ENCODE measurements at places on chromosomes 3 and 15.
A peak's percentile ranks its signal among the peaks of the same experiment; 100 is the strongest.

DNA sequence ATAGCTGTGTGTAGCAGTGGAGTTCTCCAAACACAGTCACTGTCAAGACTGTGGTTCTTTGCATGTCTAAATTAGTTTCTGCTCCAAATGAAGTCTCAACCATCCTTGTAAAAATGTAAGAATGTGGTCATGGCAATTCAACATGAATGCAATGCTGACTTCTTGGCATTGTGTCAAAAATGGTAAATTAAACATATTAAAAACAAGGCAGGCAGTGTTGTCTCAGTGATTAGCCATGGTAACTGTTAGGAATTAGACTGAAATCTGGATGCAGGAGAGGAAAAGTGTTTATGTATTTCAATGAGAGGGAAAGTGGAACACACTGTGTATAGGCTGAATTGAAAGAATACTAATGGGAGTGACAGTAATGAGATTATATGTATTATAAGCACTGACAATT is 597.2 kb downstream of the EDEM1 start:
- DNase-seq: peak; percentile 14

DNA sequence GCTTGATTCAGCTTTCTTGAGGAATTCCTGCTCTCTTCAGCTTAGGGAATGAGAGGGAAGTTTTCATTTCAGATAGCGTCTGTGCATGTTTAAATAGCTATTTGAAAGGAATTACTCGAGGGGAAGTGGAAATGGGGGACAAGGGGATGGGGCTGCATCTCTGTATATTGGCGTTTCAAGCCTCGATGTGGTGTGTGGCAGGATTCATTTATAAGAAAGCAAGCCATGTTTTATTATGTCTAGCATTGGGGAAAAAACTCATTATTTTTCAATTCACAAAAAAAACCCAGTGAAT is 1.0 kb downstream of the ATP2C1 start:
- peak; percentile 45 for DNase-seq

- no peak for DNase-seq
These were observed 39.3 kb upstream of the UTS2B start for GRCh38 chr3:191369616-191370010.

- no peak for DNase-seq
These were observed 11.1 kb upstream of the TPRG1 start for GRCh38 chr3:189160519-189161309.

DNA sequence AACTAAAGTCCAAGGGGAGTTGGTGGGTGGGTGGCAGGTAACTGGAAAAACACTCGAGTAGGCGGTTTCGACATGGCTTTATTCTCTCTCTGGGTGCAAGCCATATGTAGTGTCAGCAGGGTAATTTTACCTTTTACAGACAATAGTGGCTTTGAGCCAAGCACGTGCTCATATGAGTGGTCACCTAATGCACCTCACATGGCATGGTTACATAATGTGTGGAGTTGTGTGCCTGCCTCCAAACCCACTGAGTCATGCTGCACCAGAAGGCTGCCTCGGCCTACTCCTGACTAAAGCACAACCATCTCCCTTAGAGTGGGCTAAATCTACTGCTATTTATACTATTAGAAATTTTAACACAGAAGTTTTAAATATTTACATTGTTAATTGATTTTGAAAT is 16.5 kb downstream of the CCRL2 start:
- no peak for DNase-seq

DNA sequence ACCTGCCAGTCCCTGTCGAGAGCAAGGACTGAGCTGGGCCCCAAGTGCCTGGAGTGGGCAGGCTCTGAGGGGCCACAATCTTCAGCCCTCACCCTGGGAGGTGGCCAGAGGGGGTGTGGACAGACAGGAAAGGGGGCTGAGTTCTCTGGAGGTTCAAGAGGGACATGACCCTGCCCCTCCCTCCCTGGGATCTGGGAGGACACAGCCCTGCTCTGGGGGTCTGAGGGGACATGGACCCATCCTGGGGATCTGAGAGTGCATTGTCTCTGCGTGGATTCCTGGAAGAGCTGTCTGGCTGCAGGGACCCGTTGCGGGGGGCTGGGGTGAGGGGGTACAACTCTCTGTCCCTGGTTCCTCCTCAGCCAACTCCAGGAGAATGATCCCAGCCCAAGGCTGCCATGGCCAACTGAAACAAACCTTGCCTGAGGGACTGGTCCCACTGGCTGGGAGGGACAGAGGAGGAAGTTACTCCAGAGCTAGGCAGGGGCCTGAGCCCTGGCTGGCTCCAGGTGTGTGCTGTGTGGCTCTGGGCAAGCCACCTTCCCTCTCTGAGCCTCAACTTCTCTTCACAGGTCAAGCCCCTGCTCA is 29.0 kb downstream of the PTH1R start:
- no peak for DNase-seq

DNA sequence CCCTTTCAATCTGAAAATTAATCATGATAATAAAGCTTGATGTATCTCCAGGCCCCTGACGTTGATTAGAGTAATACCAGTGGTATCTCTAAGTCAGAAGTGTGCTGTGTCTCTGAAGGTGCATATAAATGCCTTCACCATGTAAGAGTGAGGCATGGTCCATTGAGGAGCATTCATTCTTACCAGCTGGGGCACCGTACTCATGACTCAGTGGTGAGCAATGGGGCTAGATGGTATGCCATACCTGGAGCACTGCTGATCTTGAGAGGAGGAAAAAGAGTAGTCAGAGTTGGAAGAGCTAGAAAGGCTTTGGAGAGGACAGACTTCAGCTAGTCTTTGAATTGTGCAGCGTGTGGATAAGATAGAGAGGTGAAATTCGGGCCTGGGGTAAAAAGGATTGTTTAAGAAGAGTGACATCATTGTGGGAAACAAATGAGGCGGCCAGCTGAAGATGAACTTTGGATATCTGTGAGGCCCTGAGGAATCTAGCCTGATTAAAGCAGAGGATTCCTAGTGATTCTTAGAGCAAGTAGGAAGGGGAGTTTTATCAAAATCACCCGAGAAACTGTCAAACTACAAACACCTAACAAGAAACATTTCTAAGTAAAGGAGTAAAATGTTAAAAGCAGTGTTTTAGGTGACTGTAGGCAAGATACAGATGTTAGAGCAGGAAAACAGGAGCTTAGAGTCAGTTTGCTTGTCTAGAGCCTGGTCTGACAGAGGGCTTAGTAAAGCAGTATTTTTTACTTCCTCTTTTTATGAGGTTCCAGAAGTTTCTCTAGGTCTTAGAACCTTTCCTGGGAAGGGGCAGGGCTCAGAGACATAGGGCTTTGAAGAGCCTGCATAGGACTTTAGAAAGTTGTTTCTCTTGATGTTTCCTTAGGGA is 13.6 kb downstream of the TMOD3 start:
- peak; percentile 25 for DNase-seq

- no peak for DNase-seq
These were observed 154.1 kb upstream of the CBLB start for GRCh38 chr3:106022913-106023312.

GRCh38 chr3:57948781-57949242 is 59.4 kb upstream of the FLNB start:
- DNase-seq: no peak

- no peak for DNase-seq
These were observed 1.4 kb downstream of the POLG start for GRCh38 chr15:89333011-89333860.

DNA sequence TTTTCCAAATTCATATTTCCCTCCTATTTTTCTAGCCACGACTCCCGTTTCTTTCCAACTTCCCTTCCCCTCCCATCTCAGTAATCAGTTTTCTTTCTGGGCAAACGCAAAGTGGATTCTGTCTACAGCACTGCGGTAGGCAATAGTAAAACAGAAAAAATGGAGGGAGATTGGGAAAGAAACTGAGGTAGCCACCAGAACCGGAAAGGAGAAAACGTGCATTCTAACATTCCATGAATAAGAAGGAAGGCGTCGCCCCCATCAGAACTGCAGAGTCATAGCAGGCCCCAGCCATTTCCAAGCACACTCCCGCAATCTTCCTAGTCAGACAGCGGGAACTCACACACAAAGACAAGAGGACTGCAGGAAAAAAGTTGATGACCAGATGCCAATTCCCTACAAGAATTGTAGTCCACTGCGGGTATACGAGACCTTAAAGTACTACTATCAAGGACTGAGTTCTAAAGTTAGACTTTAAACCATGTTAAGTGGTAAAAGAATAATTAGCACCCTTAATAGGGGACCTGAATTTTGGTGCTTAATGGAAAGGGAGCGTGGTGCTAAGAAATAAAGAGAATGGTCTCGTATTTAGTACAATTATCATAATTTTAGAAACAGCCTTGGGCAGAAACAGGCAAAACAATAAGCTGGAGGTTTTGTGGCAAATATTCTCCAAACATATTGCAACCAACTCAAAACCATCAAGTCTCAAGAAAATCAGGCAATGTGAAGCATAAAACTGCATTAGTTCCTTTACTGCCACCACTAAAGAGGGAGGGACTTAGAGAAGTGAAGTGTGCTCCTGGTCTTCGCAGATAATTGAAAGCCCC is 1.4 kb downstream of the PFN2 start:
- peak; percentile 88 for DNase-seq

GRCh38 chr3:134330883-134331810 is 43.1 kb downstream of the AMOTL2 start:
- DNase-seq: peak; percentile 96

DNA sequence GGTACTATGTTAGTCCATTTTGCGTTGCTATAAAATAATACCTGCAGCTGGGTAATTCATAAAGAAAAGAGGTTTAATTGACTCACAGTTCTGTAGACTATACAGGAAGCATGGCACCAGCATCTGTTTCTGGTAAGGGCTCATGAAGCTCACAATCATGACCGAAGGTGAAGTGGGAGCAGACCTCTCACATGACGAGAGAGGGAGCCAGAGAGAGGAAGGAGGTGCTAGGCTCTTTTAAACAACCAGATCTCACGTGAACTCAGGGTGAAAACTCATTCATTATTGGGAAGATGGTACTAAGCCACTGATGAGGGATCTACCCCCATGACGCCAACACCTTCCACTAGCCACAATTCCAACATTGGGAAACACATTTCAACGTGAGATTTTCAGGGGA is 301.7 kb upstream of the MDFIC2 start:
- no peak for DNase-seq

- no peak for DNase-seq
These were observed 10.4 kb downstream of the SLC28A1 start for GRCh38 chr15:84894736-84895425.

- peak; percentile 41 for DNase-seq
These were observed 6.1 kb upstream of the EIF2B5 start for GRCh38 chr3:184129012-184129411.

- peak; percentile 78 for DNase-seq
These were observed 2.8 kb downstream of the ABHD2 start for GRCh38 chr15:89090791-89091626.

GRCh38 chr3:100429187-100429716 is 27.9 kb downstream of the LNP1 start:
- no peak for DNase-seq

DNA sequence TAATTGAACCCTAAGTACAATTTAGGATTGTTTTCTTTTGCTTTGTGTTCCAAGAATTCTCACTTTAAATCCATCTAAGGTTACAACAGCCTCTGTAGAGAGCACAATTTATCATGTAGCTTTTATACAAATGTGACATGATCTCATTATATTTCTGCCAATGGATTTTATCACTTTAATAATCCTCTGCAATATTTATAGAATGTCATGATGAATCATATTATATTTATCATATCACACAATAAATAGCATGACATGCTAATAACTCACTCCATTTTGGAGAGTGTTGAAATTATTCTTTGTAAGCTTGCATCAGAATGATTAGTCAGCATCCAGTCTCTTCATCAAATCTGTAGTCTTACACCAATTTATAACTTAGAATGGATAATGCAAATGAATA is 280.6 kb upstream of the ZNF717 start:
- DNase-seq: no peak

Data from muscle of leg (tissue), 16 donors.